Activated T-cell treated with anti-CD3 and anti-CD28 coated beads, Interleukin-2, amount 50 U/mL, for 48 hours (primary cell): ENCODE measurements at places on chromosomes 3 and 15.

DNA sequence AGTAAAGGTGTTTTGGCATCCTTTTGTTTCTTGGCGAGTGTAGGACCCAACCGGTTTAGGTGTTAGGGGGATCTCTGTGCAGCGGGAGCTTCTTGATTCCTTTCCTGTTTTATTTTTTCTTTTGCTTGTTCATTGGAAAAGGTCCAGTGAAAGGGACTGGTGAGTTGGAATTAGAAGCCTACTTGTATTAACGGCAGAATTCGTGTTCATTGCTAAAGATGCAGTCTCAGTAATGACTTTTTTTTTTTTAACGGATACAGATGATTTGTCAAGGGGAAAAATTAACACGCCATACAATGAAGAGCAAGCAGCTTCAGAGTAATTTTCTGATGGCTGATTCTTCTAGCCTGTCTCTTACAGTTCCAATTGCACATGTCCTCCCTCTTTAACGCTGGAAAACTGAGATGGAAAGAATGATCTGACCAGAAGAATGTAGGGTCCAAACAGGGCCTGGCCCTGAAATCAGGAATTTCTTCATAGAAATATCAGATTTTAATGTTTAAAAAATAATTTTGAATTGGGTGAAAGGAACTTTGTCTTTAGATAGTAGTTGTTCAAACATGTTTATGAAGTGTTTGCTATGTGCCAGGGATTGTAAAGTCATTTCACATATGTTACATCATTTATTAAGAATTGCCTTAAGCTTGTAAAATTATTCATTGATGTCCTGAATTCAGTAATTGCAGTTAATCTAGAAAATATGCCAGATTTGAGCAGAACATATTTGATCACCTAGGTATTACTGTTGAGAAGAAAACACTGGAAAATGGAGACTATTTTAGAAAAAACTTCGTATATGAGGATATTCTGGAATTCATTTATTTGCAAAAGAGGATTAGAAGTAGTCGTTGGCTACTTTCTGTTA is 1.4 kb downstream of the MAPK6 start:
- no peak for DNase-seq

DNA sequence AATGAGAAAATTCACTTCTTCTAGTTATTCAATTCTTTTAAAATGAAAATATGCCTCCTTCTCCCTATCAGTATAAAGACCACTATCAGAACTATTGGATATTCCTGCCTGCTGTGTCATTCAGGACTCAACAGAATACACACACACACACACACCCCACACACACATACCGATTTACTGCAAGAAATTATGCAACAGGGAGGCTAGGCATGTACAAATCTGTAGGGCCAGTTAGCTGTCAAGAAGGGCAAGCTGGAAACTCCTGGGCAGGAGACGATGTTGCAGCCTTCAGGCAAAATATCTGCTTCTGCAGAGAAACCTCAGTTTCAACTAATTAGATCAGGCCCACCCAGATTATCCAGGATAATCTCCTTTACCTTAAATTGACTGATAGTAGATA is 13.9 kb upstream of the RYR3 start:
- no peak for DNase-seq

- no peak for DNase-seq
Measured at GRCh38 chr3:142875583-142876207, 13.2 kb downstream of the PCOLCE2 start.

- no peak for DNase-seq
Measured at GRCh38 chr3:99777210-99777549, 40.5 kb upstream of the CMSS1 start.

GRCh38 chr3:56125358-56126005 is 342.8 kb downstream of the ERC2 start:
- DNase-seq: no peak

DNA sequence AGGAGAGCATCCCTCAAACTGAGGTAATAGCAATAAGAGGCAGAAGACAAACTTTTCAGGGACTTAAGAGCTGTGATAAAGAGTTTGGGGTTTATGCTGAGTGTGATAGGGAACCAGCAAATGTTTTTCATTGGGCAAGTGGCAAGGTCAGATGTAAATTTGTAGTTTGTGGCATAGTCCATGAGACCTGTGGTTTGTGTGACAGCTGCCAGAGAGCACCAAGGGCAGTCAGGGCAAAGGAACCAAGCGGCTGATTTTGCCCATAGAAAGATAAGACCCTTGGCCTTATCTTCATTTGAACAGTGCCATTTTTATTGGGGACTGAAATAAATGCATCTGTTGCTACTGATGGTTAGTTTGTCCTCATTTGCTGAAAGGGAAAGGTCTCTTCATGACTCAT is 220.3 kb downstream of the LRRN1 start:
- DNase-seq: no peak

DNA sequence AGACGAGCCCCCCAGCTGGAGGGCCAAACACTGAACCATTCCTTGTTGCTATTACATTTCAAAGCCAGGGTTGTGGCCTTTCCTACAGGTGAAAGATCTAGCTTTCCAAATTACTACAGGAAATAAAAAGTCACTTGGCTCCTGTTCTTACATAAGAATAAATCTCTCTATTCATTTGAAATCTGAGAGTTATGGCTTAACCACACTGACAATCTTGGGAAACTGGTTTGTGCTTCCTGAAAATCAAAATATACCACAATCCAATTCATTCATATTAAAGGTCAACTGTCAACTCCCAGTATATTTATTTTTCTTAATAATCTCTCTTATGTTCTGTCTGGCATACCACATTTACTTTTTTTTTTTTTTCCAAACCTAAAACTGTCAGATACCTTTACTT is 103.7 kb upstream of the LMOD3 start:
- DNase-seq: no peak

DNA sequence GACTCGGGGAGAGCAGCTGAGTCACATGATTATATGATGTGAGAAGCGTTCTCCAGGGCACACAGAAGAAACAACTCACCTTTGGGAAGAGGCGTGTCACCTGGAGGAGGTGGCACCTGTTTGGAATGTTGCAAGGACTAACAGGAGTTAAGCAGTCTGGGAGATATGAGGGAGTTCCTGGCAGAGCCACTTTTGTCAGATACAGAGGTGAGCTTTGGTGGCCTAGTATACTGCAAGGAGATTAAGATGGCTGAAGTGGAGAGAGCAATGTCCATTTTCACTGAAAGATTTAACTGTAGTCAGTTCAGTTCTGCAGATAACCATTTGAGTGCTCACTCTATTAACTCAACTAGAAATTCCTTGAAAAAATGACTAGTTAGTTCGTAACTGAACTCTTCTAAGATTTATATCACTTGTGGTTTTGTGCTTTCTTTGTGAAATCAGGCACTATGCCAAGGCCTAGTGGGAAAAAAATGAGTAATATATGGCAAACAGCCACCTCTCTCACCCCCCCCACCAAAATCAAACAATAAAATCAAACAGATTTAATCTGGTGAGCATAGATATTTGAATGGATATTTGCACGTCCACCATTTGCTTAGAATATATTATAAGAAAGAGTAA is 61.3 kb downstream of the CRYBG3 start:
- DNase-seq: peak; percentile 17

DNA sequence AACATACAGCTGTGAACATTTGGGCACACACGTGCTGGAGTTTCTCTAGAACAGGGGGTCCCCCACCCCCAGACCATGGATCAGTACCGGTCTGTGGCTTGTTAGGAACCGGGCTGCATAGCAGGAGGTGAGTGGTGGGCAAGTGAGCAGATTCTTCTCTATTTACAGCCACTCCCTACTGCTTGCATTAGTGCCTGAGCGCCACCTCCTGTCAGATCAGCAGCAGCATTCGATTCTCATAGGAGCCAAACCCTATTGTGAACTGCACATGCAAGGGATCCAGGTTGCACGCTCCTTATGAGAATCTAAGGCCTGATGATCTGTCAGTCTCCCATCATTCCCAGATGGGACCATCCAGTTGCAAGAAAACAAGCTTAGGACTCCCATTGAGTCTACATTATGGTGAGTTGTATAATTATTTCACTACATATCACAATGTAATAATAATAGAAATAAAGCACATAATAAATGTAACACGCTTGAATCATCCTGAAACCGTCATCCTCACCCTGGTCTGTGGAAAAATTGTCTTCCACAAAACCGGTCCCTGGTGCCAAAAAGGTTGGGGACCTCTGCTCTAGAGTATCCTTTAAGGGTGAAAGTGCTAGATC is 25.8 kb downstream of the CHRM5 start:
- DNase-seq: no peak
